ENCODE measurements at places on chromosomes 5 and 9.

- no peak for DNase-seq
Measured at GRCh38 chr9:106615118-106615889, 247.7 kb upstream of the ZNF462 start.

GRCh38 chr5:6826756-6827155 is 113.5 kb downstream of the TENT4A start:
- DNase-seq: no peak

DNA sequence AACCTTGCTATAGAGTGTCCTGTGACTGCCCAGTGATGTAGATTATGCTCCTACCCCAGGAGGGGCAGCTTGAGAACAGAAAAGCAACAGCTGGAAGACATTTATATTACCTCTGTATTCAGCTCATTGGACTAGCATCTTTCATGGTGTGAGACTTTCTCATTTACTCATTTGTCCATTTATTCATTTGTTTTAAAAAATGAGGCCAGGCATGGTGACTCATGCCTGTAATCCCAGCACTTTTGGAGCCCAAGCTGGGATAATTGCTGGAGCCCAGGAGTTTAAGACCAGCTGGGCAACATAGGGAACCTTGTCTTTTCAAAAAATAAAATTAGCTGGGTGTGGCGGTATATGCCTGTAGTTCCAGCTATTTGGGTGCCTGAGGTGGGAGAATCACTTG is 130.0 kb upstream of the LHFPL2 start:
- DNase-seq: no peak

DNA sequence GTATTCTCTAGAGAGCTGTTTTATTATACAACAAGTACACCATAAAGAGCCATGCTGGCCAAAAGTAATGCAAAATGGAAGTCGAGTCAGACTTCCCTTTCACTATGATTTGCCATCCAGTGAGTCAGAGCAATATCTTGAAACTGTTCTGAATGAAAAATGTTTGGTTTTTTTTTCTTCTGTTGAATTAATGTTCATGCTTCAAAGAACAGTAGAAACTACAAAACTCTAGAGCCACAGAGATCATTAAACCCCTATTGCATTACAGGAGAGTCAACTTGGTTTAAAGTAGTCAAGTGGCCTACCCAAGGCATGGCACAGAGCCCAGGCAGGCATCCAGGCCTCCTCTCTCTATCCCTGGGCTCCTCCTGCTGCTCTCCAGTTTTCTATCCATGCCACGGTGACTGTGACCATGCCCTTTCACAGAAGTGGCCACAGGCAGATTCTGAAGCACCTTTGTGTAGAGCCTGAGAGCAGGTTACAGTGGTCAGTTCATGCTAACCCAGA is 358.9 kb downstream of the DEPDC1B start:
- DNase-seq: no peak

- DNase-seq: no peak
Measured at GRCh38 chr9:93670208-93671019, 94.0 kb downstream of the PHF2 start.
